ENCODE measurements at places on chromosomes 7 and 10.
A peak's percentile ranks its signal among the peaks of the same experiment; 100 is the strongest.

- DNase-seq = no peak
Observed at GRCh38 chr10:114547514-114547913, 110.6 kb downstream of the ABLIM1 start.

GRCh38 chr7:69035826-69036225 is 562.4 kb upstream of the AUTS2 start:
- no peak for DNase-seq

GRCh38 chr10:6542999-6543430 is 37.1 kb downstream of the PRKCQ start:
- DNase-seq = no peak

DNA sequence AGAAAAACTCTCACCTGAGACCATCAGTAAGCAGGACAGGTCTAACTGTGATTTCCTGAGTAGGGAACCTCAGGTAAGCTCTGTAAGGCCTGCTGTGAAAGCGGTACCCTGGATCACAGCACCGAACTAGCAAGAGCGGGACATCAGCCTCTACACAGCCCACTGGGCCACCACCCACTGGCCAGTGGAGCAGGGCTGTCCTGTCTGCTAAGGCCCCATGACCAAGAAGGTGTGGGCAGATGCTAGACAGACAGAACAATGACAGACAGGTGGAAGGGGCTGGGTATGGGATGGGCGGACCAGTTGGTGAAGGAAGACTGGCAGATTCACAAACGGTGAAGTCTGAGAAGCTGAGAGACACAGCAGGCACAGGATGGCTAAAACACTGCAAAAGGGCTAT is 79.4 kb upstream of the DDC start:
- DNase-seq = no peak

- DNase-seq = no peak
Observed at GRCh38 chr10:120641695-120642094, 184.7 kb downstream of the PLPP4 start.

GRCh38 chr10:99364125-99364524 is 35.0 kb downstream of the CNNM1 start:
- no peak for DNase-seq

DNA sequence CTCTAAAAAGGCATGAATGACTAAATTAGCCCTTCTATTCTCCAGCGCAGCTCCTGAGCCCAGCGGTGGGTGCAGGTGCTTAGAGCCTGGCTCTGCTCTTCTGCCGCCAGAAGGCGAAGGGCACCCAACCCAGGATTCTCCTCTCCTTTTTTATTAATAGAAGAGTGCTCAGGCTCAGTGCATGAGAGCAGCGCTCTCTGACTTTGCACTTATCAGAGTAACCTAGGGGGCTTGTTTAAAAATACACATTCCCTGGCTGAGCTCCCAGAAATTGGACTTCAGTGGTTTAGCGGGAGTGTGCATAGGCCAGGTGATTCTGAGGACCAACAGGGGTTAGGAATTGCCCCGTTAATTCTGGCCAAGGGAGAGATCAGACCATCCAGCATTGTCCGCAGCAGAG is 1.7 kb upstream of the PFKP start:
- DNase-seq = no peak

GRCh38 chr10:74292871-74293427 is 141.9 kb downstream of the ADK start:
- DNase-seq = no peak

DNA sequence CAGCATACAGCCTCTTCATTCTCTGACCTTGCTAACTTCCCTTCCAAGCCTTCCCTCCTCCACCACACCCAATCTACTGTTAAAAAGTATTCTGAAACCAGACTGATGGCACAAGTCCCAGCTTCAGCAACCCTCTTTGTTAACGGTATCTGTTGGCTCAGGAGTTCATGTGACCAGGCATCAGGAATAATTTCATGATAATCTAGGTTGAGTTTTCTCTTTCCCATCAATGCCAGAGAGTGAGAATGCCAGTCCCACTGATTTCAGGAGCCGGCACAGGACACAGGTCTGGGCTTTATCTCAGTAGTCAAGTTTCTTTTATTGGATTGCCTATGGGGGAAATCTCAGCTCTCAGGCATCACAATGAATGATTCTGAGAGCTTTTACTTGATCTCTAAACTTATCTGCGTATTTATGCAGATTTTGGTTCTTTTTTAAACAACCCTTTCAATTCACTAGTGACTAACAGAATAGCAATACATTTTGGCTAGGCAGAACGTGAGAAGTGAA is 231.0 kb upstream of the LYZL1 start:
- DNase-seq = no peak

GRCh38 chr10:86830043-86830591 is 73.7 kb downstream of the BMPR1A start:
- DNase-seq = no peak

DNA sequence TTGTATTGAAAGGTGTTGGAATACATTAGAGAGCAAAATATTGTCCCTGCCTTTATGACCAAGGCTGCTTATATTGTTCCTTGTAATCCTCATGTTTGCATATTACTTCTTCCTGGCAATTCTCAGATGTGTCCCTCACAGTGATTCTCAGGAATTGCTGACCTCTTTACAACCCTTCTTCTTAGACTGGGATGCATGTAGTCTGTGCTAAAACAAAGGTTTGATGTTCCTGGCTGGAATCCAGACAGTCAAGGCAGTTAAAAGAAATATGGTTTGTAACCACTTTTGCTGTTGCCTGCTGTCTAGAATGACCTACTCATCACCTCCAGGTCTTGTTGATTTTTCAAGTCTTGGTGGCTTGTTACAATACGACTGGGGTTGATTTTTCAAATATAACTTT is 367.6 kb downstream of the HGF start:
- no peak for DNase-seq

DNA sequence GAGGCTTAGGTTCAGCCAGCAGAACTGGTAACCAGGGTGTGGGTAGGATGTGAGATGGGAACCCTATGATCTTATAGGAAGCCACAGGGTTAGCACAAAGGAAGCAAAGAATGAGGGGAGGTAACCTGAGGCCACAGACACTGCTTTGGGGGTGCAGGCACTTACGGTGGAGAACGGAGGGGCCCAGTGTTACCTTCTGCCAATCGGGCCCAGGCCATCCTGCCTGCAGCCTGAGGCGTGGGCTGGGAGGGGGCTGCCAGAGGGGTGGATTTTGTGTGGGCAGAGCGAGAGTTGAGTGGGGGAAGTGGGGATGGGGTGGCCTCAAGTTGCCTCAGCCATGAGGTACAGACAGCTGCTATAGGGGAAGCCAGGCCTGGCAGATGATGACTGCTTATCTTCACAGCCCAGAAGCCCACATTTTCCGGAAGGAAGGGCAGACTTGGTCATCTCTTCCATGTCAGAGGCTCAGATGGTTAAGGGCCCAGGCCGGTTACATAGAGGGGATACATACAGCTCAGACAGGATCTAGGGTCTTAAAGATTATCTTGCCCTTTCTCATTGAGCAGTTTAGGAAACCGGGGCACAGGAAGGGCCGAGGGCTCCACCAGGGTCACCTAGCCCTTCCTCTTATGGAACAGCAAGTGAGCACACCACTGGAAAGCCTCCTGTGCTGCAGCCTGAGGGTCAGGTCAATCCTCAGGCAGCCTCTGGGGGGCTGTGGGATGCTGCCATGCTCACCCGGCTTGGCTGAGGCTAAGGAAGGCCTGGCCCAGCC is 24.4 kb upstream of the VSIR start:
- no peak for DNase-seq

DNA sequence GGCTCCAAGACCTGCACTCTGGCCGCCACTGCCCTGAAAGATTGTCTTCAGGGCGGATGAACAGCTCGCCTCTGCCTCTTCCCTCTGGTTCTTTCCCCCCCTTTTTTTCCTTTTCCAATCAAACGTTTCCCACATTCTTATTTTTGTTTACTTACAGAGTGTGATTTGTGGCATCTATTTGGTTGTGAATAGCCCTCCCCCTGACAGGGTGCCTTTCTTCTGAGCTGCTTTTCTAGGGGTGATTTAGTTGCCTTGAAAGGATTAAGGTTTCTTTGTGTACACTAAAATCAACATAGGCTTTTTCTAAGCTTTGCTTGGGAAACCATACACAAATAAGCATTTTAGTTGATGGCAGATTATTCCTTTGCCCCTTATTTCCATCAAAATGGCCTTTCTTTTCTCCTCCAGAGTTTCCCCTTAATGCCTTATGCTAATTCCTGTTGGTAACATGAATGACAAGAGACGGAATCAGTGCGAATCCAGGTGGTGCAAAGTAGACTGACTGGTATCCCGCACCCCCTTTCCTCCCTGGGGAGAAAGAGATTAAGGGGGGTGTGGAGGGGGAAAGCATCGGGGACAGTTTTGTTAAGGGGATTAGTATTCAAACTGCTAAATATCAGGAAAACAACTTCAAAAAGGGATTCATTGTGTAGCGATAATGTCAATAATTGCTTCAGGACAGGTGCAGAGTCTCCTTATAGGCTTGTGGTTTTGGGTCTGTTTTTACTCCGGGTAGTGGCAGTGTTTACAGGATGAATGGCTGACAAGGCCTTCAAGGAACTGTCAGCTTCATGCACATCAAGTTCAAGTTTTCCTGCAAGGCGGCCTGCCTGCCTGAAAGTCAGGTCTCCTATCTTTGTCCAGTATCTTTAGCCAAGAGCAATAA is 431.6 kb upstream of the GALNT17 start:
- DNase-seq = no peak

DNA sequence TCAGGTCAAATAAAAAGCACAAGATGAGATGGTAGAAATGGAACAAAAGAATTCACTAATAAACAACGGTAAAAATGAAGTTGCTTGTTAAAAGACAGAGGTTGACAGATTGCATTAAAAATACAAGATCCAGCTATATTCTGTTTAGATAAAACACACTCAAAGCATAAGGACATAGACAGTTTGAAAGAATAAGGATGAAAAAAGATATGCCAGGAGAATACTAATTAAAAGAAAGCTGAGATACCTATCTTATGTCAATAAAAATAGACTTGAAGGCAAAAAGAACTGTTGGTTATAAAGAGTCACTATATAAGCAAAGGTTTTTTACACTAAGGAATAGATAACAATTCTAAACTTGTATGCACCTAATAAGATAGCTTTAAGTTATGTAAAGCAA is 105.3 kb downstream of the GPR158 start:
- DNase-seq = no peak

GRCh38 chr10:93458821-93459257 is 23.3 kb downstream of the MYOF start:
- DNase-seq = no peak

DNA sequence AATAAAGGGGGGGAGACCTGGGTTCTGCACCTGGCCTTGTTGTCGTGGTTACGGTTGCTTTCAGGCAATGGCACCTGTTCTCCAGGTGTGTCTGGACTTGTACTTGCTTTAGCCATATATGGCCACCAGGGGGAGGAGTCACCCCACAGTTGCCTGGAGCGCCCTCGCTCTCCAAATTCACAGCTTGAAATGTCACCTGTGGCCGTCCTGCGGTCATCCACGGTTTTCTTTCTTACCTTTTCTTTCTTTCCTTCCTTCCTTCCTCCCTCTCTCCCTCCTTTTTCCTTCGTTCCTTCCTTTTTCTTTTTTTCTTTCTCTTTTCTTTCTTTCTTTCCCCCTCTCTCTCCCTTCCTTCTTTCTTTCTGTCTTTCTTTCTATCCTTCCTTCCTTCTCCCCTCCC is 157.2 kb upstream of the ZNF92 start:
- DNase-seq = peak; percentile 70

DNA sequence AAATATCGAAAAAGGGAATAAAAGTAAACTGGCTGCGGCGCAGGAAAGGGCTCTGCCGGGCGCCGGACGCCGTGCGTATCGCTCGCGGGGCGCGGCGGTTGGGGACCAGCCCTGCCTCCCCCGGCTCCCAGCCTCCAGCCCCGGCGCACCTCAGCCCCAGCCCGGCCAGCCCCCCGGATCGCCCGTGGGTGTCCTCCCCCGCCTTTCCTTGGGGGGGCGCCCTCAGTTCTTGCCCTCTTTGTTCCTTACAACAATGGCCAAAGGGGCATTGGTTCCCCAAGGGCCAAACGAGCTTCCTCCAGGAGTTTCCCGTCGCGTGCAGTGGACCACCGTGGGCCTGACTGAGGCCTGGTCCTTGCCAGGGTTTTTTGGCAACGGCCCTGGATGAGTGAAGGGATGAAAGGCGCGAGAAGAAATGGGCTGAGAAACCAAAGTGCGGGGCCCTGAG is 1.2 kb downstream of the MACROH2A2 start:
- peak; percentile 50 for DNase-seq

GRCh38 chr7:129468547-129468946 is 33.8 kb upstream of the SMKR1 start:
- DNase-seq = peak; percentile 29

DNA sequence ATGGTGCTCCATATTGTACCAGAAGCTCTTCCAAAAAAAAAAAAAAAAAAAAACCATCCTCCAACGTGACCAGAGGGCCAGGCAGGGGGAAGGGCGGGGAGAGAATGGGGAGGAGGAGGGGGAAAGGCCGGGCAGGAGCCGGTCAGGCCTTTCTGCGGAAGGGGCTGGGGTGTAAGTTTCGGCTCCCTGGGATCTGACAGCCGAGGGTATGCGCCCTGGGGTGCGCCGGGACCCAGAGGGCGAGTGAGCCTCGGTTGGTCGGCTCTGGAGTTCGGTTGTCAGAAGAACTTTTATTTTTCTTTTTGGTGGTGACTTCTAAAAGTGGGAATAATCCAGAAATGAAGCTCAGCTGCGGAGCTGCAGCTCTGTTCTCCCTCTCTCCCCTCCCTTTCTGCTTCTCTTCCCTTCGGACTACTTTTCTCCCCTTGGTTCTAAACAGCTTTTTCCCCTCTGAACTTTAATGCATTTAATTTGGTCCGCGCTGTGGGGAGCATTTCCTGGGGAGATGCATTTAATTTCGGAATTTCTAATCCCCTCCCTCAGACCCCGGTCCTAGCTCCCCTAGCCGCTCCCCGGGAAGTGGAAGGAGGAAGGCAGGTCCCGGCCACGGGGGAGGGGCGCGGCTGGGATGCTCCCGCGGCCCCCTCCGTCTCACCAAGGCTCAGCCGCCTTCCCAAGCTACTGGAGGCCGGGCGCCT is 3.9 kb upstream of the PAX2 start:
- DNase-seq = no peak

DNA sequence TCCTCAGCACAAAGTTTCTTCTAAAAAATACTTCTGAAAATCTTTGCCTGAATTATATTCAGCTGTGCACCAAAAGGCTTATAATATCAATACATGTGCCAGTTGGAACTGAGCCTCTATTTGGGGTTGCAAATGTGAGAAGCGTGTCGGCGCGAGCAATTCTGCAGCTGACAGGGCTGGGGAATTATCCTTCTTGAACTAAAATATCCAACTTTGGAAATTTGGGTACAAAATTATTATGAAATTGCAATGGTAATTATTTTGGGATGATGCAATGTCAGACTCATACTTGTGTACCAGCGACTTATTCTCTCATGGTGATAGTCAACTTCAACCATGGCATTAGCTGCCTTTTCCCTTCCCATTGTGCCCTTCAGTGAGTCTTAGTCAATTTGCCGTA is 507.0 kb upstream of the KLF6 start:
- DNase-seq = no peak

Measured in activated CD4-positive, alpha-beta T cell treated with anti-CD3 and anti-CD28 coated beads, Interleukin-2, Interleukin-6, amounts not matched to agents 100 ng/mL and 50 ng/mL, durations not matched to agents 16 hours and 8 hours (primary cell).